A549 (cell line): ENCODE measurements at places on chromosomes 2 and 18.

- DNase-seq: peak; percentile 11
These were observed 141.5 kb upstream of the FN1 start for GRCh38 chr2:215577356-215577755.

GRCh38 chr2:184113696-184114403, 484.5 kb upstream of the ZNF804A start:
- DNase-seq: no peak

DNA sequence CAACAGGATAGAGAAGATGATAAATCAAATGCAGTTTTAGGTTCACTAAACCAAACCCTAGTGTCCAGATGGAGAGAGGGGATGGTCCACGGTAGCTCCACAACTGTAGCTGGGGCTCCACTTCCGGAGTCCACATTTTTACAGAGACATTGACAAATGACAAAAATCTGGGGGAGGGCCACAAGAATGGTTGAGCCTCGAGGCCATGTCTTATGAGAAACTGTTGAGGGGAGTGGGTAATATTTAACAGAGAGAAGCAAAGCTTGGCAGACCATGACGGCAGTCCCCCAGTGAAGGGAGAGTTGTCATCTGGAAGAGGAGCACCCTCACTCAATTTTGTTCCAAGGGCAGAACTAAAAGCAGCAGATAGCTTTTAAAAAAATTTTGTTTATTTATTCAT, 17.6 kb upstream of the EPHA4 start:
- DNase-seq: no peak

DNA sequence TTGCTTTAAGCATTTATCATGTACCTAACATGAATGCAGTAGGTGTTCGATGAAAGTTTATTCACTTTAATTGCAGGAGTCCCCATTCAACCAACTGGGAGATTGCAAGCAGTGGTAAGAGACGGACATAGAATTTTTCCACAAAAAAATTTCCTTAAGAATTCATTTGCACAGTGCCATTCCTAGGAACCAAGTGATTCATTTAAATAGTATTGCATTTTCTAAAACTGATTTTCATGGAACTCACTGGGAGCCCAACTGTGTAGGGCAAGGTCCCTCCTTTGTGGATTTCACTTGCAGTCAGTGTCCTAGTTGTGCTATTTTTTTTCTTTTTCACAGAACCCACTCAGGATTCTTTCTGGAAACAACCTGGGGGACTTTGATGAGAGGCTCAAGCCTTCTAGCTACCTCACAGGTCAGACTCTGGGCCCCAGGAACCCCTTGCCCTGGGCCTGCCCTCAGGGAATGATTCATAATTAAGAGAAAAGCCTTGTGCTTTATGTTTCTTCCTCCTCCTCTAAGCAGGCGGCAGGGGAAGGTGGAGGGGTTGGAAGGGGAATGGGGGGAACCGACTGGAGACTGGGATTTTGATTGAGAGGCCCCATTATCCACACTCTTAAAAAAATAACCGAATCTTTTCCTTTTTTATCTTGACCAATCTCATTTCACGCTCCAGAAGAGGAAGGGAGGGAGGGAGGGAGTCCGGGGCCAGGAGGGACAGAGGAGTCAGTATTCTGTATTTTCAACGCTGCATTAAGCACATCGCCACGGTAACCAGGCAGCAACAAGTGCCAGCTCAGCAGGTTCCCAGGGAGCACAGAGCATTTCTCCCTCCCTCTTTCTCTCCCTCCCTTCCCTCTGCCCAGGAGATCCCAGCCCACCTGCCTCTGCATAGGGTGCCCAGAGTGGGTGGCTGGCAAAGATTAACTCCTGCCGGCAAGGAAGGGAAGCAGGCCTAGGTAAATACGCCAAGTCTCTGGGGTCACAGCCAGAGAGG, 51.8 kb downstream of the PSD4 start:
- peak; percentile 41 for DNase-seq

- no peak for DNase-seq
These were observed 407.5 kb downstream of the RNF144A start for GRCh38 chr2:7324706-7325105.

DNA sequence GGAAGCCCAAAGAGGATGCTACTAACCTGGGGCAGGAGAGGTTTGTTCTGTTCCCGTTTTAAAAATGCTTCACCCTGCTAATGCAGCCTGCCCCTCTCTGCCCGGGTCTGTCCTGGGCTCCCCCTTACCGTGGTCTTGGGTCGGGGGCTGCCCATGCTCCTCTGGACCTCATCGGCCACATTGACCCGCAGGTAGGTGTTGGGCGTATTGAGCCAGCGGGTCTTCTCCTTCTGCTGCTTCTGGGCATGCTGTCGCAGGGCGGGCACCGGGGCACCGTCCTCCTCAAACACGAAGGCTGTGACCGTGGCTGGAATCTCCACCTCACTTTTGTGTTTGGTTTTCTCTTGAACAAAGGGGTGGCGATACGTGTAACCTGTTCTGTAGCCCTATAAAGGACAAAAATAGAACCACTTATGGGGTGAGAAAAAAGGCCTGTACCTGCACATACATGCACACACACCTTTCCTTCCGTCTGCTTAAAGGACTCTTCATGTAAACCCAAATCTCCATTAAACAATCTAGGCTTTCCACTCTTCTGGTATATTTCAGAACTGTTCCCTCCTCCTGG, 89.3 kb downstream of the ADD2 start:
- DNase-seq: no peak

DNA sequence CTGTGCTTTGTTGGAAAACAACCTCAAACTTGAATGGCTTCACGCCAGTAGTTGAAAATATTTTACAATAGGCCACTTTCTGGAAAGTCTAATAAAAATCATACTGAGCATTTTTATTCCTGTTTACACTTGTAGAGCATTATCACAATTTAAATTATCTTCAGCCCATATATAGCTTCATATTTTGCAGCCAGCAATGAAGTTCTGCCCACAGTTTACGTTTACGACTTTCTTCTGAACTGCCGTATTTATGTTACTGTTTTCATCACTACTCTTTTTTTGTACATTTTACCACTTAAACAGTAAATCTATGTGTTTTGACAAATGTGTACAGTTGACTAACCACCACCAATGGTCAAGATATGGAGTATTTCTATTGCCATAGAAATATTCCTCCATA, 86.2 kb downstream of the COPS8 start:
- DNase-seq: no peak

DNA sequence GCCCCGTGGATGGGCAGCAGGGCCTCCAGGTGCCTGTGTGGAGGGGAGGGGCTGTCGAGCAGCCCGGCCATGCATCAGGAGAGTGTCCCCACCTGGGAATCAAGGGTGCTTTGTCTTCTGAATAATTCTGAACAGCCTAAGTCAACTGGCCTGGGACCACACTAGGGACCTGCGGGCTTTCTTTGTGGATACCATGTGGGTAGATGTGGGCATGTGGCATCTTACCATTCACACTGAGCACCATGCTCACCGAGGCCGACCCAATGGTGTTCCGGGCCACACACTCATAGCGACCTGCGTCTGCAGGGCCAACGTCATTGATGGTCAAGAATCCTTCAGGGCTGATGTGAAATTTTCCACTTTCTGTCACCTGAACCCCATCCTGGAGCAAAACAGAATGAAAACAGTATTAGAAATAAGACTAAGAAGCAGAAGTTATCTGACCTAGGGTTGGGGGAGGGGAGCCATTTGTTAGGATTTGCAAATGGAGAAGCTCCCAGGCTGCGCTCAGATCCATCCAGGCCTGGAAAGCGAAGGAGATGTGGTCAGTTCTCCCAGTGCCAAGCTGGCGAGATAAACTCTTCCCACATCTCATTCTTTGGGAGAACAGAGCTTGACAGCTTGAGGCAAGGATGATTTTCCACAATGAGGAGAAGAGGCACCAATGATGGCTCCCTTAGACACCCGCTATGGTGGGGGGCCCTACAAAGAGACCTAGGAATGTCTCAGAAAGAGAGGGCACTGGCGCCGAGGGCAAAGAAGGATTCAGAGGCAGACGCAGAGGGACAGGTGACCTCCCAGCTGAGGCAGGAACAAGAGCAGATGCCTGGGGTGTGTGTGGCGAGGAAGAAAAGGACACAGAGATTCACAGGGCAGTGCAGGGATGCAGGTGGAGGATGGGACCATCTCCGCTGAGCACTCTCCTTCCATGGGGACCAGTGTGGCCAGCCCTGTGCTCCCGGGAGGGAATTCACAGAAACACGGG, 83.4 kb downstream of the PXDN start:
- DNase-seq: no peak

DNA sequence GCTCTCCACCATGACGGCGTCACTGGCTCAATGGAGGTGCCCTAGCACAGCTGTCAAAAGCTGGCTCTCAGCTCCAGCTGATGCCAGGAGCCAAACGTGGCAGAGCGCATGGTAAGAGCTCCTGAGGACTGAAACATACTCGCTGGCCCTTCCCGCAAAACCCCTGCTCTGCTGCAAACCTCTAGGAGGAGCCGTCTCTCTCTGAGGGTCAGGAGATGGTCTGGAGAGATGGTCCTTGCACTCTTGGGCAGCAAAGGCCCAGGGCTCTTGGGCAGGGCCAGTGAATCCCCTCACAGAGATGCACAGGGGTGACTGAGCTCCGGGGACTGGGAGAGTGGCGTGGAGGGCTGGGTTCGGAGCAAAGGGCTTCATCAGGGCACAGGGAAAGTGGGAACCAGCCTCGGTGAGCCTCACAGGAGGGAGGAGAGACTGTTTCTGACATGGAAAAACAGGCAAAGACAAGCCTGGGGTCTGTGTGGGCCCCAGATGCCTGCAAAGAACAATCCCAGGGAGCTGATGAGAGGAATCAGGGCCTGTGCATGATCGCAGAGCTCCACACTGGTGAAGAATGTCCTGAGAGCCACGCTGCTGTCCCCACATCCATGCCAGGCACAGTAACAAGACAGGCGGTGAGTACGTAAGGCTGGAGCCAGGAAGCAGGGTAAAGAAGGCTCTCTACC, 17.2 kb downstream of the SNORC start:
- DNase-seq: peak; percentile 43

DNA sequence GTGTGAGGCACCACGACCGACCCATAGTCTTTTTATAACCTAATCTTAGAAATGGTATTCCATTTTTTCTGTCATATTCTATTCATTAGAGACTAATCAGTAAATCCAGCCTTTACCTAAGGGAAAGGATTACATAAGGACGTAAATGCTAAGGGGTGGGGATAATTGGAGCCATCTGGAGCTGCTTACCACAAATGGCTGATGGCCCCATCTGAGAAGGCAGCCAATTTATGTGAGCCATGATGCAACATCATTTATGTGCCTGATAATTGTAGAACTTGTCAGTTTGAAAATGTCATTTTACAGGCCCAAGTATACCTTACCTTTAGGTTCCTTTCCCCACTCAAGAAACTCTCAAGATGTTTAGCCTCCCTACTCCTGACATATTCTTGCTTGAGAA, 44.0 kb downstream of the ARHGEF33 start:
- no peak for DNase-seq

DNA sequence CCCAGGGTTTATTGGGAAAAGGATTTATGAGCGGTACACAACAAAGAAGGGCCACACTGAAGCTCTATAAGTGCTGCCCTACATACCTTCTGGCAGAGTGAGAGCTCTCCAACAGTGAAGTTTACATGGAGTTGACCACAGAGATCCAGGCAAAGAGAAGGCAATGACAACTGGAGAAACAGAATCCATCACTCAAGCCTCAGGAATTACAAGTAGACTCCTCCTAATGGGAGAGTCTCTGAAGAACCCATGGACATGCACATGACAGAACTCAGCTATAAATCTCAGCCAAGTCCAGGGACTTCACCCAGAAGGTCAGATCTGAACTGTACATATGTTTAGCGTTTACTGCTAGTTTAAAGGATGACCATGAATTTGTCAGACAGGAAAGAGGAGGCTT, 164.7 kb downstream of the DNAH7 start:
- DNase-seq: no peak

DNA sequence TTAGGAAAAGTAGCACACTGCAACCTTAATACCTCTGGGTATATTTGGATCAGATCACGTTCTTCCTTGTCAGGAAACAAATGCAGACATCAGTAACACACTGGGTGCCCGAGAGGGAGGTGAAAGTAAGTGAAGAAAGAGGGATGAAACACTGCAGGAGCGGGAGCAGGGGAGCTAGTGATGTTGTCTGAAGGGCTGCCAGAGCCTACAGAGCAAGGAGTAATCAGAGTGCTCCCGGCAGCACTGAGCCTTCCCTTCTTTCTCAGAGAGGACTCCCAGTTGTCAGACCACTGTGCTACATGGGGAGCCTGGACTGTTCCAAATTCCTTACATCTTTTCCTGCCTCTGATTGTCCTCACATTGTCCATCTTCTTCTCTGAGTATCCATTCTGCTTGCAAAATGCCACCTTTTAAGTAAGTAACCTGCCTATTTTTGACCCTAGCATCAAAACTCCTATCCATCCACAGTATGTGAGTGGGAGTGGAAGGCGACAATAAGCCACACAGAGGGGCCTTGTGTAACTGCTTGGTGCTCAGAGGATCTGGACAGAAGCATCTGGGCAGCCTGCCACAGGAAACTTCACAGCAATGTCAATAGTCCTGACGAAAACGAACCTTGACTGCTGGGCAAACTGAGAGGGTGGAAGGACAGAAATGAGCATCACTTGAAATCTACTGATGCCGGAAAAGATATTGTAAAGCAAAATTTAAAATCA, 10.8 kb upstream of the NAB1 start:
- DNase-seq: no peak

DNA sequence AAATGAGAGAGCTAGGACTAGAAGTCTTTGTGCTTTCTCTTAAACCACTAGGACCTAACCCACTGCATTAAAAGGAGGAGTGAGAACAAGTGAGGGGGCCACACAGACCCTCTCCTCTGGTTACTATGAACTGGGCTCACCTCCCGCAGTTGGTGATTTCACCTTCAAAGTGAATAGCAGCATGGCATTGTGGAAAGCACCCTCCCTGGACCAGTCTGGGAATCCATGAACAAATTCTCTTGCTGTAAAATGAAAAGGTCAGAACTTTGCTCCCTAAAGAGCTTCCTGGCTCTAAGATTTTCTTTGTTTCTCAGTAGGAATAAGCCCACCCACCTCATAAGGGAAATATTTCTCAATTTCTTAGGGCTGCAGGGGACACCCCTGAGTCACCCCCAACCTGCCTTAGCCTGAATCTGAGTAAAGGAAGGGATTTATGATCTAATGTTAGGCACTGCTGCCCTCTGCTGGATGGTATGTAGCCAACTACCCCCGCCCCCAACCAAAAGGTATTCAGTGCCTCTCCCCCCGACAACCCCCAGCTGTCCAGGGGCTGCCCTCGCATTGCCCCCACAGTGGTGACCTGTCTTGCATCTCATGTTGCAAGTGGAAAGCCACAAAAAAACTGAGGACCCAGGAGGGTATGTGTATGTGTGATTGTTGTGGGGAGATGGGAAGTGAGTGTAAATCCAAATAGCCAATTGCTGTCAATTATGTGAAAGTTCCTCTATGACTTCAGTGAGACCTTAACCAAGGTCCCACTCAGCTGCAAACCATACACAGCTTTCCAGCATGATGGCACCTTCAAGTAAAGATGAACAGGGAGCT, 230.9 kb upstream of the SLC14A2 start:
- DNase-seq: peak; percentile 38

- DNase-seq: peak; percentile 31
These were observed 3.4 kb upstream of the SPATS2L start for GRCh38 chr2:200302940-200303727.

DNA sequence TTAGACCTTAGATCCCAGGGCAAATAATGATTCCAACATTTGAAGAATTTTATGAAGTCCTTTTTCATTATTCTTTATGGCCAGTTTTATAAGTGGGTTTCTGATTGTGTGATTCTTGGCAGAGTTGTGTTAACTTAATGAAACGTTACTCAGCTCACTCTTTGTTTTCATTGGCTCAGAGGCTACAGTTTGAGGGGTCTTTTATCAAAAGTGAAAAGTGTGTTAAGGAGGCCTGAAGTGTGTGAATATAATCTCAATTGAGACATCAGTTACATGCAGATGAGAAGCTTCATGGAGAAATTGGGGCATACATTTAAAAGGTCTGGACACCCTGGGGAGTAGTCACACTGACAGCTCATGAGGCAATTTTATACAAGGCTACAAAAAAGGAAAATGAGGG, 74.6 kb downstream of the ASXL3 start:
- DNase-seq: no peak
